GM23248 (cell line): ENCODE measurements at places on chromosomes 1 and 21.

DNA sequence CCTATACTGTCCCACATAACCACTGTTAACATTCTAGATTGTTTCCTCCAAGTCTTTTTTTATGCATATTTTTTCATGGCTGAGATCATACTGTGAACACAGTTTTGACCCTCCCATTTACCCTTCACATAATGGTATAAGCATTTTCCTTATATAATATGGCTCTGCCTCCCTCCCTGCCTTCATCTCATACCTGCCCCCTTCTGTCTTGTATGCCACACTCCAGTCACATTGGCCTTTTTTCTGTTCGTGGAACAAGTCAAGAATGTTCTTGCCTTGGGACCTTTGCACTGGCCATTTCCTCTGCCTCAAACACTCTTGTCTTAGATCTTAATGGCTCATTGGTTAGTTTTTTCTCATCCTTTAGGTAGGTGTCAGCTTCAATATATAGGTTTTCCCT is 24.3 kb upstream of the ELAVL4 start:
- no peak for DNase-seq

- DNase-seq = peak; percentile 63
Measured at GRCh38 chr21:33419538-33420123, 16.4 kb downstream of the IFNGR2 start.

DNA sequence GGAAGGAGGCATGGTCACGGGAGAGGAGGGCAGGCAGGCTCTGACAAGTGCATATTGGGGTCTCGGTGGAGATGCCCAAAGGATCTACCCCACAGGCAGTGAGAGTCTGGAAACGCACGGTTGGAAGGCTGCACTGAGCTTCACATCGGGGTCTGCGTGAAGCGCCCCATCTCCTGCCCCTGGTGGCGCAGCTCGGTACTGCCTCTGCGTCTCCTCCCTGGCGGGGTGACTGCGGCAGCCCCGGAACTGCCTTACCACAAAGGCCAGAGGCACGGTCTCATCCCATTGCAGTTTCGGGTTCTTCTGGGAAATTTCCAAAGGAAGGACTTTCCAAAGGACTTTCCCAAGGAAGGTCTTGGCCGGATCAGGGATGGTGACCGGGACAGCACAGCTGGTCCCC is 69.2 kb upstream of the AJAP1 start:
- no peak for DNase-seq

- no peak for DNase-seq
Measured at GRCh38 chr1:236768601-236769000, 26.5 kb upstream of the MTR start.

DNA sequence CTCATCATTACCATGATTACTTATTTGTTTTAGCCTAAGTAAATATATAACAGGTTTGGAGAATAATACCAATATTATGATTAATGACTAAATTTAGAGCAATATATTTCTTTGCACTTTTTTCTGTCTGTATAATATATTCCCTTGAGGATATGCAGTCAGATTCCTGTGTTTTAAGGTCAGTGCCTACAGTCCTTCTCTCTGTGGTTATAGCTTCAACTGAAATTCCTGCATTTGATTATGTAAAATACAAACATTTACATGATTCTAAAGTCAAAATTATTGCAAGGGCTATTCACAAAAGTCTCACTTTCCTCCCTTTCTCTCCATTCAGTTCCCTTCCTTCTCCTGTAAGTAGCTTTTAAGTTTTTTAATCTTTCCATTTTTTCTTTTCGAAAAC is 142.9 kb upstream of the COL6A1 start:
- peak; percentile 14 for DNase-seq

DNA sequence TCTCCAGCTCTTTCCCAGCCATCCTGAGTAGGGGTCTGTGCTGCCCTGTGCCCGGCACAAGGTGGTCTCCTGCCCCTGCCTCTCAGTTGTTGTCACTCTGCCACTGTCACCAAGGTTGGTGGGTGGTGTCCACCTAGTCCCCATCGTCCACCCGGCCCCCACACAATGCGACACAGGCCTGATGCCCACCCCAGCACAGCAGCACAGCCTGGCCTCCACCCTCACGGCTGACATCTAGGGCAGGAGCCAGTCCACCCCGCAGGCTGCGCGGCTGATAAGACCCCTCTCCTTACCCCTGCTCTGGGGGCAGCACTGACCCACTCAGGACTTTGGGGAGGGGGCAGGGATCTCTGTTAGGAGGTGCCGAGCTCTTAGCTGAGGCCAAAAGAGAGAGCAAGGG is 198.3 kb downstream of the LIPI start:
- no peak for DNase-seq

GRCh38 chr1:109240158-109241152 is 8.9 kb upstream of the CELSR2 start:
- DNase-seq = peak; percentile 91

GRCh38 chr1:200524092-200524491 is 96.5 kb downstream of the KIF14 start:
- DNase-seq = no peak

DNA sequence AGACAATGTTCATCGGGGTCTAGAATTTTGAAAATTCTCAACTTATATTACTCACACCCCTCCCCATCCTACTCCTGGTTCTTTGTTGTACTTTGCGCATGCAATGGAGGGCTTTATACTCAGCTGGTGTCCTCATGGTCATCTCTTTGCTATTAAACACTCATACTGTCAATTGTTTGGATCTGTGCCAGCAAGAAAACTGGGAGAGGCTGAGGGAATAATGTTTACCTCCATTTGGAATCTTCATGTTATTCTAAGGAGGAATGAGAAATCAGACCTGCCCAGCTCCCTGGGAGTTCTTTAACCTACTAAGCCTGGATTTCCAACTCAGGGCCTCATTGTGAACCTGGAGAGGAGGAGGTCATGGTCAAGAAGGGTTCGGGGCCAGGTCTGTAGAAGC is 143.9 kb upstream of the DNAH14 start:
- DNase-seq = no peak

GRCh38 chr1:228341814-228342626 is 64.6 kb downstream of the TRIM11 start:
- no peak for DNase-seq

DNA sequence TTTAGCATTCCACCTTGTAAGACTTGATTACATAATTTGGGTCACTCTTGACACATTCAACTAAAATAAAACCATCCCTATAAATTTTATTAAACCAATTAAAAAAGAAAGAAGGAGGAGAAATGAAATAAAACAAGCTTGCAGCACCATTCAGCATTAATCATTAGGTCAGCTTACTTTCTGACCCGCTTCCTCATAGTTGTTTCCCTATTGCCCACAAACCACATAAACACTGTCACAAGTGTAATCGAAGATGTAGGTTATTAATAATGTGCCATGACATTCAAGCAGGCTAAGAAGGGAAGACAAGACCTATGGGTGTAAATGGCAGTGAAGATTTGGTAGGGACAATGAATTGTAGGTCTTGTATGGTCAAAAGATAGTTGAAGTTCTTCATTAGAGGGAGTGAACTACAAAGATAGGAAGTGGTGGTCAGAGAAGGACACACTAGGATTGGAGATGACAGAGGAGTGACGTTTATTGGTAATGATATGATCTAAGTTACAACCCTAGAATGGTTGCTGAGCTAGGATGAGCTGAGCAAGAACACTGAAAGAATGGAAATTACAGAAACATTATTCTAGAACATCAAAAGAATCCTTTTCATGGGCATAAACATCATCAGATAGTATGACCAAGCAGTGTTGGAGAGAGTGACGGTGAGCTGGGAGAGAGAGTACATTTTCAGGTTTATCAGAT is 231.5 kb downstream of the KCNT2 start:
- no peak for DNase-seq

DNA sequence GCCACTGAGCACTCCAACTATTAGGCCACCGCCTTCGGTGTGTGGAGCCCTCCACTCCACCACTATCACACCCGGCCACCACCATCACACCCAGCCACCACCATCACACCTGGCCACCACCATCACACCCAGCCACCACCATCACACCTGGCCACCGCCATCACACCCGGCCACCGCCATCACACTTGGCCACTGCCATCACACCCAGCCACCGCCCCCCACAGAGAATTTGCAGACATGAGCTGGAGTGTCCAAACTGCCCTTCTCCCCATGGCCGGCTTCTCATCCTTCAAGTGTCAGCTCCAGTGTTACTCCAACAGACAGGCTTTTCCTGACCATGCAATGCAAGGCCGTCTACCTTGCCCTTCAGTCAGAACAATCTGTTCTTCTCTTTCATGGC is 50.4 kb upstream of the A3GALT2 start:
- DNase-seq = no peak

DNA sequence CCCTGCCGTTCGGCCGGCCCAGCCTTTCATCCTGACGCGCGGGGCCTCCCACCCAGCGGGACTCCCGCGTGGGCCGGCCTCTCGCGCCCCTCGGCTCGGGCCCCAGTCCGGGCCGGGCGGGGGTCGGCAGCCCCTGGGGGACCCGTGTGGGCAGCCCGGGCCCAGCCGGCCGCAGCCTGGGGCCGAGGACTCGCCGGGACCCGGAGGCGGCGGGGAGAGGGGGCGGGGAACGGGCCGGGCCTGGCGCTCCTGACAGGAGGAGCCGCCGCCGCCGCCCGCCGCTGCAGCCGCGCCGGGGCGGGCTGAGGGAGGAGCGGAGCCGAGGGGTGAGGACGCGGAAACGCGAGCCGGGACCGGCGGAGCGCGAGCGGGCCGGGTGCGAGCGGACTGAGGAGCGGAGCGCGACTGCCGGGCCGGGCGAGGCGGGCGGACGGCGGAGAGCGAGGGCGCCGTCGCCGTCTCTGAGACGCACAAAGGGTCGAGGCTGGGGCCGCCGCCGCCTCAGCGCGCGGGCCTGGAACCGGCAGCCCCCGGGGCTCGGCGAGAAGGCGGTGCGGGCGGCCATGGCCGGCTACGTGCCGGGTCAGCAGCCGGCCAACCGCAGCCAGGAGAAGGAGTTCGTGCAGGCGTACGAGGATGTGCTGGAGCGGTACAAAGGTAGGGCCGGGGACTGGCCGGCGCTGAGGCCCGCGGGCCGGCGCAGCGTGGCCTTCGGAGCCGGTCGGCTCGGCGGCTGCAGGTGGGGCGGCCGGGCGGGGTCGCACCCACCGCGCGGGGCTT is 79.1 kb downstream of the NDUFS5 start:
- DNase-seq = peak; percentile 84

DNA sequence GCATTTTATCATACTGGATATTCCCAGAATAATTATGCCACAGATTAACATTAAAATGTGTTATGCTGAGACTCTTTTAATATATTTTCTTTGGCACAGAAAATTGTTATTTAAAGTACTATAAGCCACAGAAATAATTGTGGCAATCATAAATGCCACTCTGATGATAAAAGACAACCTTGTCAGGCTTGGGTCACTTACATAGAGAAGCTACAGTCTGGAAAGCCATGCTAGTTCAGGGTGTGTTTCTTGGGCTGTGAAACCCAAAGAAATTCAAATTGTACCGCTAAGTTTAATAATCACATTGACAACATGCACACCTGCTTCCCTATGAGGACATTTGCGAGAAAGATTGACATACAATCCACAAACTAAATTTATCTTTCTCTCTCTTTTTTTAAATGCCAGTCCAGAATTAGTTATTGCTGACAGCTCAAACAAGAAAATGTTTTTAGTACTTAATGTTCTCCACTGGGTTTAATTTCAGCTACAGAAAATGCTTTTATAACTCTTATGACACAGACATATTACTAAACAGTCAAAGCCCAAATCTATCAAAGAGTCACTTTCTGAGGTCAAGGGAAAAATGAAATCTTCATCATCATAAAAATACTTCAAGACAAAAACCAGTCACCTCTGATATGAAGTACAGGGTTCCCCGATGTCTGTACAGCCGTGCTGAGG is 38.7 kb downstream of the TTC13 start:
- no peak for DNase-seq

DNA sequence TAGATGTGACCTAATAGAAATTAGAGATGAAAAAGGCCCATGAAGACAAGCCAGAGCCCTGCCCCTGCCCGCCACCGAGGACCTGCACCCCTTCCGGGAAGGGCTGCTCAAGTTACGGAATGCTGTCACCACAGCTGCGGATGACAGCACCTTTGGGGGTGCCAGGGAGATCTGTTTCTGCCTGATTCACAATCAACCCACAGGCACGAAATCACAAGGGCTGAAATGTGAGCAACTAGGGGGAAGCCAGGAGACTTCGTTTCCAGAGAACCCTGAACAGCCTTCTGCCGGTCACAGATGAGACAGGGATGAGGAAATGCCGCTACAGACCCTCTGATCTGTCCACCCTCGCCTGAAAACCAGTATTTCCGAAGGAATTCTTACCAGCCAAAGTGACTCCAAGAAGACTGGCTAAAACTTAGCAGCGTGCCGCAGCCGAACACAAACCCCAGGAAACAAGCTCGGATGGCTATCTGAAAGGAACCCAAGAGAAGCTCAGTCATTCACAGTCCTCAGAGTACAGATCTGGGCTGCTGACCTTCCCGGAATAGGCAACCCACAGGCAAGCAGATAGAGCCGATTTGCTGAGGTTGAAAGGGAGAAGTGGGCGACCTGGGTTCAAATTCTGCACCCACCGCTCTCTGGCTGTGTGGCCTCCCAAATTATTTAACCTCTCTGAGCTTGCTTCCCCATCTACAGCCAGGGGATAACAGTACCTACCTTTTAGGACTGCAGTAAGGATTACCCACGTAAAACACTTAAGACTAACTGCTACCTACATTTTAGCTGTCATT is 1.1 kb downstream of the ICMT start:
- DNase-seq = peak; percentile 70

GRCh38 chr21:37243961-37244360 is 23.2 kb downstream of the VPS26C start:
- no peak for DNase-seq

GRCh38 chr1:151711044-151711800 is 5.4 kb downstream of the CELF3 start:
- no peak for DNase-seq

GRCh38 chr1:33151116-33151515 is 30.7 kb downstream of the TRIM62 start:
- DNase-seq = no peak
